ENCODE measurements at places on chromosomes 13 and 19. TPM values are rescaled to one million over a fixed set of nuclear protein-coding genes. Genes with fewer than 3 reads are reported as not detected.

DNA sequence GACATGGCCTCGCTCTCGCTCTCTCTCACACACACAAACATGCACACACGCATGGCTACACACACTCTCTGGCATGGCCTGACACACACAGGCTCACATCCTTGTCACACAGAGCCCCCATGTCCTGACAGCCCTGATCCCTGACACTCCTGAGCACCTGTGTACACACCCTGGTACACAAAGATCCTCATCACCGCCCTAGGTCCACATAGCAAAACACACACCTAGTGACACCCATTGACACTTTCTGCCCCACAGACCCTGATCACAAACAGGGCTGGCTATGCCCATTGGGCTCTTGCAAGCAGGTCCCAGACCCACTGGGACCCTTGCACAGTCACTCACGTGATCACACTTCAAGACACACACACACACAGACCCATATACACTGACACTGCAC lies 4.0 kb upstream of the NFIX start:
- DNase-seq, result no peak

DNA sequence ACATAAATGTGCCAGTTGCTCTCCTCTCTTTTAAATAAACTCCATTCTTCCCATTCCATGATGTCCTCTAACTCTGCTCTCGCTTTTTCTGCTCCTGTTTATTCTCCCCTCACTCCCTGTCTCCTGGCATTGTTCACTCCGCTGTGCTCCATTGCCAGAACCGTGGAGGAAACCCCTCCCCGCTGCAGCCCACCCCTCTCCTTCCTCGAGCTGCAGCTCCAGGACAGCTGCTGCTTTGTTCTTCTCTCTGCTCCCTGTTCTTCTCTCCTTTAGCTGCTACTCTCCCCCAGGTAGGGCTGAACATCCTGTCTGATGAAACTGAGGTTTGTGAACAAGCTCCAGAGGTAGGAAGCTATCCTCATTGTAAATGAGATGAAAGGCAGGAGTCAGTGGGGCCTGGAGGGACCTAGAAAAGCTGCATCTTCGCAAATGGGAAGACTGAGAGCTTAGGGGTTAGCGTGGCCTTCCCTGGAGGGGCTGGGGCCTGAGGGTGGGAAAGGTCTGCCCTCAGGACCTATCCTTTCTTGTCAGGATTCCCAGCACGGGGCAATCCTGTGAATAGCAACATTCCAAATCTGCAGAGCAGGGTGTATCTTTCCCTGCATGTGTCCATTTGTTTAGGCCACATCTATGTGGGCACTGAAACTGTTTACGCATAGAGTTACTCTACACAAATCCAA lies 243.7 kb downstream of the DNAJC15 start:
- DNase-seq, result no peak

DNA sequence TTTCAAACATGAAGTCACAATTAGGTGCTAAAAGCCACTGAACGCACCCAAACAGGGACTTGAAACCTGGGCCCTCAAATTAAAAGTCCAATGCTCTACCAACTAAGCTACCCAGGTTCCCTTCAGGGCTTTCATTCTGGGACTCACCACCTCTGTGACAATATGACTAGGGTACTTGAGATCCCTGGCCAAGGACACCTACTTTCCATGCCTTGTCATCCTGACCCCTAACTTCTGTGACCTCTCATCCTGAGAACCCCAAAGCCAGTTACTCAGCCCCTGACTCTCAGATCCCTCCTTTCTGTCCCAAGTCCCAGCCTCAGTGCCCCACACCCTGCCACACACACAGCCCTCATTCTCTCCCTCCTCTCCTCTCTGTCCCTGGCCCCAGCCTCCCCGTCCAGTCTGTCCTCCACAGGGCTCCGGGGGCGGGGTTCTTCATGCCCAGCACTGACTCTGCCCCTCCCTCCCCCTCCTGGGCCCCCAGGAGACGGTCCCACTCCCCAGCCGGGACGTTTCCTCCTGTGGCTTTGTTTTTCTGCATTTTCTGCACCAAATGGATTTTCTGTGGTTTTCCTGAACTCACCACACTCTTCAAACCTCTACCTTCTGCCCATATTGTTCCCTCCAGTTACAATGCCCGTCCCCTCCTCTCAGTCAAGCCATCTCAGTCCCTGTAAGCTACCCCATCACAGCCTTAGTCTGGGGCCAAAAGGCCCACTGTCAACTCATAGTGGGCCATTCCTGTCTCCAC lies 7.0 kb downstream of the RCN3 start:
- DNase-seq, result no peak

GRCh38 chr13:43243711-43244110 lies 220.3 kb downstream of the DNAJC15 start:
- no peak for DNase-seq

- no peak for DNase-seq
Observed at GRCh38 chr13:92649140-92649813, 577.3 kb upstream of the GPC6 start.

DNA sequence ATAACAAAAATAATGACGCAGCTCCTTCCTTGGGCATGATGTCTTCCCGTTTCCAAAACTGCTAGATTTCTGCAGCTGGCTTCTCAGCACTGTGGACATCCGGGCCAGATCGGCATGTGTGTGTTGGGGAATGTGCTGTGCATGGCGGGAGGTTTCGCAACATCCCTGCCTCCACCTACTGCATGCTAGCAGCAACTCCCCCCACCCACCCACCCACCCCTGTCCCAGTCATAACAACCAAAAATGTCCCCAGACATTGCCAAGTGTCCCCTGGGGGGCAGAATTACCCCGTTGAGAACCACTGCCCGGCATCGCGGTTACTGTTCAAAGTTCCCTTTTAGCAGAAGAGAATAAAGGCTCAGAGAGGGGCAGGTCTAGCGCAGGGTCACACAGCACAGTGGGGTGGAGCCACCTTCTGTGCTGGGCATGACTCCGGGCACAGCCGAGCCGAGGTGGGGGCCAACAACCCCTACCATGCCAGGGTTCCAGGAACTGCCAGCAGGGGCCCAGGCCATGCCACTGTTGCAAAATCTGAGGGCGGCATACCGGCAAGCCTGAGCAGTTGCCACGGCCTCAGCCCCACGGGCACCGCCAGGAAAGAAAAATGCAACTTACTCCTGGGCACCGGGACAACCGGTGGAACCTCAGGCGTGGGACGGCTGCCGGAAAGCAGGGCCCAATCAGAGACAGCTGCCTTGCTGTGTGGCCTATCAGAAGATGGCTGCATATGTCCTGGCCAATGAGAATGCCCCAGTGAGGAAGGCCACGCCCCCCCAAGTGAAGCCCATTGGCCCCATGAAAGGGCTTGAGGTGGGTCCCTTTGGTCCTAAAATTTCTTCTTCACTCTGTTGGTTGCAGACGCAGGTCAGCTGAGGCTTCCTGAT lies 22.5 kb upstream of the NFIC start:
- no peak for DNase-seq

DNA sequence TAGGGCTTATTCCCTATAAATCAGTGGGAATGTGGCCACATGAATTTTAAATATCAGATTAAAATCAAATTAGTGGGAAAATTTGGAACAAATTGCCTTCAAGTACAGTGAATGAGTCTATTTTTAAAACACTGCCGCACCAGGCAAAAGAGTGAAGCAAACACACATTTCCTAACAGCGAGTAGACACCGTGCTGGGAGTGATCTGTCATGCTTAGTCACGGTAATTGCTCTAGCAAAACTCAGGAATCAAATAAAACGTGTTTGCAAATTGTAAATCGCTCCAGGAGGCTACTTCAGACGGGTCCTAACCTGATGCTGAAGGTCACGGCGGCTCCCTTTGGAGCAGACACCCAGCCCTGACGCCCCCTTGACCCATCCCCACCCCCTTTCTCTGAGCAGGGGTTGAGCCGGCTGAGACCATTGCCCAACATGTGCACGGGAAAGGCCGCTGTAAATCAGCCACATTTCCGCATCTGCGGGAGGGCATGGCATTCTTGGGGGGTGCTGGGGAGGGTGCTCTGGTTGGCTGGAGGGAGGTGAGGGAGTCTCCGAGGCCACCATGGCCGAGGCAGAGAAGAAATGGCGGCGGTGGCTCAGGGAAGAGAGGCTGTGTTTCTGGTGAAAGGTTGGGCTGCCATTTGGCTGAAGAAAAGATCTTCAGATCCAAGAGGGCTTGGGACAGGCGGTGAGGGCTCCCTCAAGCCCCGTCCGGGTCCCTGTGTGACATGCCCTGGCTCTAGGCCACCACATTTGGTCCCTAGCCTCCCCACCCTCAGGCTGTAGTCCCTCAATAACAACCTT lies 8.9 kb downstream of the CEBPA start:
- peak; percentile 80 for DNase-seq

- no peak for DNase-seq
Observed at GRCh38 chr13:48158290-48158689, 63.4 kb upstream of the MED4 start.

- peak; percentile 11 for DNase-seq
Observed at GRCh38 chr13:34340534-34340933, 522.6 kb downstream of the RFC3 start.

The ZNF317 gene
- total RNA-seq, result 26.6 TPM

The CYP4F2 gene
- total RNA-seq, result not detected

The ZNF667 gene
- total RNA-seq, result 4.4 TPM

The CEACAM20 gene
- 1.5 TPM for total RNA-seq

The ZNF491 gene
- total RNA-seq, result 4.8 TPM

The PCP2 gene
- total RNA-seq, result not detected

DNA sequence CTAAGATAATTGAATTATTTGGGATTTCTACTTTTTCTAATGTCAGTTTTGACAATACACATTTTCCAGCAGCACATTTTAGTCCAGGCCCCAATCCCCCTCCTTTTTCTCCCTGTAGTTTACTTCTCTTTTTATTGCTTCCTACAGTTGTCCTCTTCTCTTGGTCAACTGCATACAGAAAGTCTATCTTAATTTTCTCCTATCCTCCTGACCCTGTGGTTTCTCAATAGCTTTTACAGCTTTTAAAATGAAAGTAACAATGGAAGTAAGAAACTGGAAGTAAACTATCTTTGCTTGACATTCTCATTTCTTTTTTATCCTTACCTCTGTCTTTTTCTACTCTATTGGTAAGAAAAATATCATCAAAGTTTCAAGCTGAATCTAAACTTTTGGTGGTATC lies 106.5 kb upstream of the OXGR1 start:
- DNase-seq, result no peak
